Tibial artery (tissue), 4 donors: ENCODE measurements at places on chromosomes 2 and 18.

DNA sequence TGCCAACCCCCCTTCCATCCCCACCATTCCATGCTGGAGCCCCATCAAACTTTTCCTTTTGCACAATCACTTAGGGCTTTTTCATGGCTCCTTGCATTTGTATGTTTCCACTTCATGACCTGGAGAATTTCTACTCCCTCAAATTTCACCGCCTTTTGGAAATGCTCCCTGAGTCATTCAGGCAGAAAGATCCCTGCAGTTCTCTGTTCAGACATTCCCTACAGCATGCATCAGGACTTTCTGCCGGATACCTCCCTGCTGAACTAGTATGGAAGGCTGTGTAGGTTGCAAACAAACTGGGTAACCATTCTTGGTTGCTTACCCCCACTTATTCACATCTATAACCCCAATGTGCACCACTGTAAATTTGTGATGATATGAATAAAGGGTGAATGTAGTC is 389.6 kb upstream of the CELF4 start:
- no peak for DNase-seq

- DNase-seq, result no peak
These were observed 888.3 kb upstream of the CELF4 start for GRCh38 chr18:38453880-38454279.

DNA sequence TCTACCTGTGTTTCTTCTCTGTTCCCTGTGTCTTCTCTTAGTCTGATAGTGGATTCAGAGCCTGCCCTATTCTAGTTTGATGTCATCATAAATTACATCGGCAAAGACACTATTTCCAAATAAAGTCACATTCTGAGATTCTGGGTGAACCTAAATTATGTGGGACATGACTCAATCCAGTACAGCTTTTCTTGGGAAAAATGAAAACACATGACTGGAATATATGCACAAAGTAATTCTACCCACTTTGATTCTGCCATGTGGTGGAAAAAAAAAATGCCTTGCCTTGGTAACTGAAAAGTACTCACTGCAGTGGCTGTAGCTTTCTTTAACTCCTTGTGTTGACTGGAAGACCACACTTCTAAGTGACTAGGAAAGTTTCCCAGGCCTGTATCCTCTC is 73.7 kb downstream of the LRATD1 start:
- no peak for DNase-seq

GRCh38 chr2:3805201-3805939 is 102.0 kb downstream of the DCDC2C start:
- DNase-seq, result no peak

GRCh38 chr2:25400169-25400568 is 58.4 kb upstream of the DNMT3A start:
- no peak for DNase-seq

DNA sequence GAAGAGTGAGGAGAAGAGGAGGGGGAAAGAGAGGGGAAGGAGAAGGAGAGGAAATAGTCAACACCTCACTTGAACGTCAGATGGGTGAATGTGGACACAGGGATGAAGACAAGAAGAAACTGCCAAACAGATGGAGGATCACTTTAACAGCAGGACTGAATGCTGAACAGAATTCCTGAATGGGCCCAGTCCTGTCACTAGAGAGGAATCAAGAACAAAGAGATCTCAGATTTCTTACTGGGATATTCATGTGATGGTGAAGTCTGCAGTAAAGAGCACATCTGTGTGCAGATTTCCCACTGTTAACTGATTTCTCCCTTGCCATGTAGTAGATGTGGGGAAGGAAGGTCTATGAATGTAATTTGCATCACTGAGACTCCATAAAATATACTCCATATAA is 135.4 kb downstream of the L3MBTL4 start:
- DNase-seq, result no peak

DNA sequence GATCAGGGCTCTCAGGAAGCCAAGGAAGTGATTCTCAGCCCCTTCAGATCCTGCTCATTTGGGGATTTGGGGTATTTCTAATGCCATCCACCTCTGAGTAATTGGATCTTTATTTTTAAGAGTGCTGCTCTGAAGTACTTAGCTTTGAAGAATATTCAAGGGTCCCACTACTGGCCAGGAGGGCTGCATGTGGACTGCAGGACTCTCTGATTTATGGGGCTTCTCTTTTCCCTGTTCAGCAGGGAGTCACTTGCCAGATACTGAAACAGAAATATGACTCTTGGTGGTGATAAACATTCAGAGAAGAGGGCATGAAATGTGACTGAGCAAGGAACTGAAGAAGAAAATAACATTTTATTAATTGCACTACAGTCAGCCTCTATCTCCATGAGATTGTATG is 138.5 kb downstream of the MTX2 start:
- DNase-seq, result no peak

- DNase-seq, result no peak
These were observed 596 bp downstream of the MREG start for GRCh38 chr2:216012830-216013079.

GRCh38 chr2:74099271-74099670 is 48.4 kb downstream of the BOLA3 start:
- DNase-seq, result no peak

DNA sequence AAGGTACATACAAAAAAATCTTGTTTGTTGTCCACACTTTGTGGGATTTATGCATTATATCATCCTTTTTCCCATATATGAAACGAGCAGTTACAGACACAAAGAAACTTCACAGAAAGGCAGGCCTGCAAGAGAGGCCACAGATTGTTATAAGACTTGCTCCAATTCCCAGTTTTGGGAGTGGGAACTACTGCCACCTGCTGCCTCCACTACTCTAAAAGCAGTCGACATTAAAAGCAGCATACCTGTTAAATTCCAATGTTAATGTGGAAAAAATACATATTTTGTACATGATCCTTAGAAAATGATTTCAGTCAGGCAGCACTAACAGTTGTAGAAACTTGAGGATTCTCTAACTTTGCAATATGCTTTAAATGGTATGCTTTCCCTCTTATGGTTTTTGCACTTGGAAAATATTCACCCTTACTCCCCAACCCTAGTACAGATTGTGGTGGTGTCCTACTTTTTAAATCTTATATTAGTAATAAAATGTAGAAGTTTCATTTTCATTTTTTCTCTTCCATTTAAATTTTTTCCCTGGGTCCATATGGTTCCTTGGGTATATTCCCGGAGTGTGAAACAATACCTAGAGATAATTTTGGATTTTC is 37.9 kb downstream of the SLC38A11 start:
- DNase-seq, result peak; percentile 21
